Activated CD4-positive, alpha-beta memory T cell treated with anti-CD3 and anti-CD28 coated beads, Interleukin-2, amount 10 ng/mL, durations not matched to agents 7 days and 5 days (primary cell): ENCODE measurements at places on chromosomes 7 and 10. TPM values are rescaled to one million over a fixed set of nuclear protein-coding genes. Genes with fewer than 3 reads are reported as not detected.

GRCh38 chr10:30056281-30056680 lies 3.1 kb downstream of the JCAD start:
- no peak for DNase-seq
- no peak overlapping the region for H3K27ac ChIP-seq
- peaks cover 7% of the 10 kb centered on the region for H3K4me1 ChIP-seq
- H3K36me3 ChIP-seq, result peaks cover 3% of the 10 kb centered on the region
- peaks cover 64% of the 10 kb centered on the region for H3K27me3 ChIP-seq

The TSPAN14 gene
- 130 TPM for total RNA-seq

The MYL10 gene
- not detected for total RNA-seq

The ADAM12 gene
- 1.3 TPM for total RNA-seq

The ASIC3 gene
- 5.5 TPM for total RNA-seq
